ENCODE measurements at places on chromosomes 12 and 14.

DNA sequence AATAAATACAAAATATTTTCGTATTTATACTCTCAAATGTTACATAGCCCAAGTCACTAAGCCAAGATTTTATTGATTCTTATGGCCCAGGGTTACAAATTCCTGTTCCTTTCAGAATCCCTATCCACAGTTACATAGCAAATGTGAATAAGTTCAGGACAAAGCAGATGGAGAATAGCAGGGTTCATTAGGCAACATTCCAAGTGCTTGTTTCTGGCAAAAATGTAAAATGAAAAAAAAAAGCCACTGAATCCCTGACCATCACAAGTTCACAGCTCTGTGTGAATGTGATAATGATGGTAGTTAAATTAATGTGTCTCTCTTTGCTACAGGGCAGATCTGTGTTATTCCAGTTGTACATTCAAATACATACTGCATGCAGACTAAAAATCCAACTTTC lies 74.6 kb downstream of the KCNC2 start:
- DNase-seq = no peak

DNA sequence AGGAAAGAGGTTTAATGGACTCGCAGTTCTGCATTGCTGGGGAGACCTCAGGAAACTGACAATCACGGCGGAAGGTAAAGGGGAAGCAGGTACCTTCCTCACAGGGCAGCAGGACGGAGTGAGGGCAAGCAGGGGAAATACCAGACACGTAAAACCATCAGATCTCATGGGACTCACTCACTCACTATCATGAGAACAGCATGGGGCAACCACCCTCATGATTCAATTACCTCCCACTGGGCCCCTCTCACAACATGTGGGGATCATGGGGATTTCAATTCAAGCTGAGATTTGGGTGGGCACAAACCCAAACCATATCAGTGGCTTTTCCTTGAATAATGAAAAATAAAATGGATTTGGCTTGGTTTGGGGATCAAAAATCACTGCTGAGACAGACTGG lies 380.5 kb downstream of the VRK1 start:
- DNase-seq = no peak

DNA sequence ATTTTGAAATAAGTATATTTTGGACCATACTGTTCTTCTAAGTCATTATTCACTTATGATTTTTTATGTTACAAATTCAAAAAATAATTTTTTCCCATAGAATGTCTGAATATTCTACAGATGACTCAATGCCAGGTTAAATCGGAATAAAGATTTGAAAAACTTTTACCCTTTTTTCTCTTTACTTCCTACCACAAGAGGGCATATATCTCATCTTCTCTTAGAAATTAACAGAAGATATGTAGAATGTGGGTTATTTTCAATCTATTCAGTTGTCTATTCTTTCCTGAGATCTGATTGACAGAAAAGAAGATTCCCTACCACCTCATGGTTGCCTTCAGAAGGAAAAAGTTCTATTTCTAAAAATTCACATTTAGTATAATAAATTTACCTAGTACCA lies 53.0 kb upstream of the KITLG start:
- DNase-seq = no peak

DNA sequence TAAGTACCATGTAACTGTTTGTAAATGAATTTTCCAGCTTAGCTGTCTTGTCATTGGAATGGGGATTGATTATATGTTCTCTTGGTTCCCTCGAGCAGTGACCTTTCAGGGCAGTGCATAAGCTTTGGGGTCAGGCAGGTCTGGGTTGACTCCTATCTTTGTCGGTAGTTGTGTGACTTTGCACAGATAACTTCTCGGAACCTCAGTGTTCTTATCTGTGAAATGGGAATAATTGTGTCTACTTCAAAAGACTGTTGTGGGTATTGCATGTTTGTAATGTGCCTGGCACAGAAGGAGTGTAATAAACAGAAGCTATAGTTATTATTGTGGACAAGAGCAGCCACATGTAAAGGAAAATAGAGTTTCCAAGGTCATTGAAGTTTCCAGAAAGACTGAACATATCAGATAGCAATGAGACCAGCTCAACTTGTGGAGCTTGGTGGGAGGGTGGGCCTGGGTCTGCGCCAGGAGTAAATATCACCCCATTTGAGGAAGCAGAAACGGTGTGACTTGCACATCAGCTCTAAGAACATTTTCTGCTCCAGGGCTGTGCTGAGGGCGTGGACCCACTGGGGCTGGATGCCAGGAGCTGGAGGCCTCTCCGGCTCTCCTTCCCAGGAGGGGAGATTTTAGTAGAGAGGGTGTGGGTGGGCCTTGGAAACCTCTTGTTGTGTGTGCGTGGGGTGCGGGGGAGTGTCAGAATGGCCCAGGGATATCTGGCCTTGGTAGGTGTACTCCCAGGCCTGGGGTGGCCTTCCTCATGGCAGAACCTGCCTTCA lies 19.7 kb downstream of the FOS start:
- no peak for DNase-seq

DNA sequence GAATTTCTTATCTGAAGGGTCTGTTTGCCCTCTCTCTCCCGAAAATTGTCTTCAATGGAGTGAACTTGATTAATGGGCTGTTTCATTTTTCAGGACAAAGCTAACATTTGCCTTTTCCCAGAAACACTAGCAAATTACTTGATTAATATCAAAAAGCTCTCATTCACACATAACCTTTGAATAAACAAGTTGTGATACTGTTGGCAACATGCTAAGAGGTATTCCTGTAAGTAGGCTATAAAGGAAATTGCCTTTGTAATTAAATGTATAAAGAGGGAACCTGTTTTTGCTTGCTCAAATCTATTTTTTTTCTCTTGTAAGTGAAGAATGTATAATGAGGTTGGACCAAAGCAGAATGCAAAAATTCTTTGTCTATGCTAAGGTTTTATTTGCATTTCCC lies 457.2 kb downstream of the TMTC2 start:
- DNase-seq = no peak

GRCh38 chr12:117100251-117100650 lies 1.0 kb upstream of the TESC start:
- peak; percentile 53 for DNase-seq

DNA sequence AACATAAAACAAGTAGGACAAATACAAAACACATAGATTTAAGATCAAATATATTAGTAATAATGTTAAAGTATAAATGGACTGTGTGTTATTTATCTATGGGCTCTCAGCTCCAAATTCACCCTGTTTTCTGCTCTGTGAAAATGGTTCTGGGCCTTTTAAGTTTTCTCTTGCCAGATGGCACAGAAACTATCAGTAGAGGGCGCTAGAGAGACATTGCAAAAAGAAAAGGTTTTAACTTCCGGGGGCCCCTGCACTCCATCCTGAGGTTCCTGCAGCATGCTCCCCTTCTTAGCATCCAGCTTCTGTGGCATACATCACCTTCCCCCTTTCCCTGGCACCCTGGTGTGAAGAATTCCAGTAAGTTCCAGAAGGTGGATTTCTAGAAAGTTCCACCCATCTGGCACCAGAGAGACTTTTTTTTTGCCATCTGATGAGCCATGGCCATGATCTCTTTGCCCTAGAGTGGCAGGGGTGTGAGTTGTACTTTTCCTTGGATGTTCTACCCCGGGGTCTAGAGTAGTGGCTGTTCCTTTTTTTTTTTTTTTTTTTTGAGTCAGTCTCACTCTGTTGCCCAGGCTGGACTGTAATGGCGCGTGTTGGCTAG lies 29.3 kb downstream of the ZCRB1 start:
- DNase-seq = no peak

Data from AG08395 (cell line).